ENCODE measurements at places on chromosomes 5 and 9.

DNA sequence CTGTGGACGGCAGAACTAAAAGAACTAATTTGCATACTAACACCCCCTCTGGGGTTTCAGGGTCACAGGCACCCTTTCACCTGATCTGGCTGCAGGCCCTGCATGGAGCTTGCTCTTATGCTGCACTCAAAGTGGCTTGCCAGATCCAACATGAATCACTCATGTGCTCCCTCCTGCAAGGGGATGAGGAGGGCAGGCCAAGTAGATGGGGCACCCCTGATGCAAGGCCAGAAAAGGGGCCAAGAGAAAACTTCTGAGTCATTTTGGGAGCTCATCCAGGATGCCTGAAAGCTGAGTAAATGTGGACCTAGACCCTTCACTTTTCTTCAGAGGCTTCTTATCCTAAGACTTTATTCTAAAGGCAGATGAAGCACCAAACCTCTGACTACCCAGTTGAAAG is 558.5 kb upstream of the PTGER4 start:
- no peaks in the 10 kb centered on the region for H3K36me3 ChIP-seq
- H3K27ac ChIP-seq = no peak overlapping the region
- no peak for DNase-seq

DNA sequence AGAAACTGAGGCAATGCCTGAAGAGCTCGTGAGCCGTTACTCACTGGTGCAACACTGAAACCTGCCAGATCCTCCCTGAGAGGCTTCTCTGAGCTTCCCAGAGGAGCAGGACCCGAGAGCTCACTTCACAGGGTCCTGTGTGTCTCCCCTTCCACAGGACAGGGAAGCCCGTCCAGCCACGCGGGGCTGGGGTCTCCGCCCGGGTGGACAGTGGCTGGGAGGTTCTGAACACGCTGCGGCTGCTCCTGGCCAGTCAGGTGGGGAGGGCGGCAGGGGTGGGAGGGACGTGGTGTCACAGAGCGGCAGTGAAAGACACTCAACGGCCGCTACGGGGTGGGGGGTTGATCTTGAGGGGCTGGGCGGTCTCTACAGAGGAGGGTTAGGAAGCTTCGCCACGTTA is 290 bp upstream of the ZDHHC11 start:
- no peak overlapping the region for H3K27ac ChIP-seq
- H3K27me3 ChIP-seq = peaks cover 19% of the 10 kb centered on the region
- no peaks in the 10 kb centered on the region for H3K4me1 ChIP-seq
- DNase-seq = peak; percentile 64
- no peaks in the 10 kb centered on the region for H3K36me3 ChIP-seq

- H3K4me1 ChIP-seq = no peaks in the 10 kb centered on the region
- H3K36me3 ChIP-seq = no peaks in the 10 kb centered on the region
- H3K4me3 ChIP-seq = no peak overlapping the region
- H3K27ac ChIP-seq = no peak overlapping the region
- DNase-seq = no peak
Observed at GRCh38 chr9:119487118-119487827, 118.0 kb upstream of the BRINP1 start.

DNA sequence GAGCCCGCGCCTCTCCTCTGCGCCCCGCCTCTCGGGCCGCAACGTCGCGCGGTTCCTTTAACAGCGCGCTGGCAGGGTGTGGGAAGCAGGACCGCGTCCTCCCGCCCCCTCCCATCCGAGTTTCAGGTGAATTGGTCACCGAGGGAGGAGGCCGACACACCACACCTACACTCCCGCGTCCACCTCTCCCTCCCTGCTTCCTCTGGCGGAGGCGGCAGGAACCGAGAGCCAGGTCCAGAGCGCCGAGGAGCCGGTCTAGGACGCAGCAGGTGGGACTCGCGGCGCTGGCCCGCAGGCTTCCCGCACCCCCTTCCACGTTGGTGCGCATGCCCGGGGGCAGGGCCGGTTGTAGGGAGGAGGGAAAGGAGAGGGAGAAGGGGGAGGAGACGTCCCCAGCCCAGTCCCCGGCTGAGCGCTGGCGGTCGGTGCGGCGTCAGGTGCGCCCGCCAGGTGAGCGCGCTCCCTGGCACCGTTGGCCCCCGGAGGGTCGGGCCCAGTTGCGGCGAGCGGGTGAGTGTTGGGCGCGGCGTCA is at the start of gene OCLN:
Gene OCLN, plus strand, starts transcription at position 400 of the 532 bp plus-strand sequence. CDS start 11,455 bp downstream, outside the sequence.
- H3K27me3 ChIP-seq = peaks cover 12% of the 10 kb centered on the region
- H3K27ac ChIP-seq = peak within 1 kb of the TSS; percentile 90
- H3K4me3 ChIP-seq = peak within 1 kb of the TSS; percentile 78
- peak; percentile 92 for DNase-seq

DNA sequence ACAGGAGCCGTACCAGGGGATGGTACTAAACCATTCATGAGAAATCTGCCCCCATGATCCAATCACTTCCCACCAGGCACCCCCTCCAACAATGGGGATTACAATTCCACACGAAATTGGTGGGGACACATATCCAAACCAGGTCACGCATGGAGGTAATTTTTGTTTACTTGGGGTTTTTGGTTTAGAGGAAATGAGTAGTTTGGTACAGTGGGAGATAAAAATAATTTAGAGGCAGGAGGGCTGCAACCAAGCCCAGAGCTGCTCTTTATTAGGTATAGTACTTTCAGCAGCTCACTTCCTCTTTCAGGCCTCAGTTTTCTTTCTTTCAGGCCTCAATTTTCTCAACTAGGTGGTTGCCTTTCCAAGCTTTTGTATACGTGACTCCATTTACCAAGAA is 23.2 kb downstream of the PRUNE2 start:
- no peak for DNase-seq
- no peaks in the 10 kb centered on the region for H3K4me1 ChIP-seq
- H3K27ac ChIP-seq = no peak overlapping the region
- H3K36me3 ChIP-seq = no peaks in the 10 kb centered on the region
- no peak overlapping the region for H3K4me3 ChIP-seq
- H3K27me3 ChIP-seq = no peaks in the 10 kb centered on the region

DNA sequence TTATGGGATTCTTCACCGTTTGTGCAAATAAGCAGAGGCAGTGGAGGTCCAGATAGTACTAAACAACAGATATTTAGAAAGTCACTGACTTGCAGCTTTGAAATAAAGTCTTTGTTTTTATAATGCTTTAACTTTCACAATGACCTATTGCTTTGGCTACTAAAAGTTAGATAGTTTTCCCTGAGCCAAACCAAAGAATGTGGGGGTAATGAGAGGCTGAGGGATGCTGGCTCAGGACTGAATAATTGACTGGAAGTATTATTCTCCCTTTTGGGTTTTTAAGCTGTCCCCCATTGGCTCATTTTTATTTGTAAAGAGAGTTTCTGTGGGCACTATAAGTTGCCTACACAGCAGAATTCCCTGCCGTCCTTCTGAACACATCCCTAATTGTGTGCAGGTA is 99.2 kb upstream of the ACTBL2 start:
- no peaks in the 10 kb centered on the region for H3K4me1 ChIP-seq
- H3K4me3 ChIP-seq = no peak overlapping the region
- H3K27me3 ChIP-seq = no peaks in the 10 kb centered on the region
- no peak for DNase-seq
- H3K27ac ChIP-seq = no peak overlapping the region

GRCh38 chr5:72649449-72649848 is 142.2 kb upstream of the ZNF366 start:
- no peaks in the 10 kb centered on the region for H3K36me3 ChIP-seq
- no peaks in the 10 kb centered on the region for H3K4me1 ChIP-seq
- H3K27me3 ChIP-seq = no peaks in the 10 kb centered on the region
- DNase-seq = no peak

DNA sequence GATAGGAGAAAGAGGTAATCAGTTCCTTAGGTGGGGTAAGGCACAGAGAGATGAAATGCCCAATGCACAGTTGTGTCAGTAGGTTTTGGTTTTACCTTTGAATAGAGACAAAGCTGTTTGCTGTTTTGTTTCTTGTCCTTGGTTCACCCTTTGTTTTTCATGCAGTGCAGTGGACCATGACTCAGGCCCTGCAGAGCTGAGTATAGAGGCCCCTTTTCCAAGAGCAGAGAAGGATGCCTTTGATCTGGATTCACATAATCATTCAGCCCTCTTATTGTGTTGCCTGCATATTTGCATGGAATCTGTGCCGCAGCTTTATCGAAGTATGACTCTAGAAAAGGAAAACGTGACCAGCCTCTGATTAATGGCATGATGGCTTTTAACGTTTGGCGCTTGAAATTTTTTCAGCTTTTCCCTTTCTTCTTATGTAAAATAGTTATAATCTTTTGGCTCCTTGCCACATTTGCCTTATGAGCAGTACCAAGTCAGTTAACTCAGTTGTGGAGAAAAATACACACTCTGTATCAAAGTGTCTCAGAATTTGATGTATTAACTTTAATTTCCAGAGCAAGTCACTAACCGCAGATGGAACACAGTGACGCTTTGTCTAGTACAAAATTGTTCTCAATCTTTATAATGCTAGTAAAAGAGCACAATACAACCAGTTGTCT is 197.6 kb downstream of the KDM4C start:
- no peak for DNase-seq
- H3K27ac ChIP-seq = no peak overlapping the region
- H3K4me1 ChIP-seq = peaks cover 14% of the 10 kb centered on the region
- no peaks in the 10 kb centered on the region for H3K36me3 ChIP-seq

GRCh38 chr9:134156564-134157377 is 7.6 kb downstream of the RNU6ATAC start:
- H3K36me3 ChIP-seq = peaks cover 64% of the 10 kb centered on the region
- H3K4me1 ChIP-seq = no peaks in the 10 kb centered on the region
- no peak overlapping the region for H3K27ac ChIP-seq
- no peaks in the 10 kb centered on the region for H3K27me3 ChIP-seq
- no peak for DNase-seq
- H3K4me3 ChIP-seq = no peak overlapping the region

DNA sequence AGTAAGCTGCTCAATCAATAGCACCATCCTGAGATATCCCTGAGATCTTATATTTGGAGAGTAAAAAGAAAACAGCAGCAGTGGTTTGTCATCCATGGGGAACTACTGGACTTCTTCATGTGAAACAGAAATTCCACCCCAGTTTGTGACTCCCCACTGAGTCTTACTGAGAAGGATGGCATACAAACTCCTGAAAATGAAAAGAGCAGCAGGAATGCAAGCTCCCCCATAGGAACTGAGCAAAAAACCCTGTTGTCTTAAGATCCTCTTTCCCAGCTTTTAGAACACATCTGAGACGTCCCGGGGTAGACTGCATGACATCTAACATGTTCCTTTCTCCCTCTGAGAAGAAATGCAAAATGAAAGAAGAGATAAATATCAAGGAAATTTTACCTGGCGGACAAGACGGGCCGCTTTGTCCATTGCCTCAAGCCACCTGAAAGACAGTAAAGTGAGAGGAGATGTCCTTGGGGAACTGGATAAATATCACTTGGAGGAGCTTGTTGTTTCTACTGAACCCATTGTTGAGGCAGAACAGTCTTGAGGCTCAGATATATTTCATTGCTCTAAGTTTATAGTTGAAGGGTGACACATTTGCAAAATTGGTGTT is 117.1 kb downstream of the NUDT12 start:
- no peak for DNase-seq
- H3K27ac ChIP-seq = no peak overlapping the region
- no peak overlapping the region for H3K4me3 ChIP-seq
- H3K36me3 ChIP-seq = no peaks in the 10 kb centered on the region
- H3K4me1 ChIP-seq = no peaks in the 10 kb centered on the region

- H3K4me1 ChIP-seq = no peaks in the 10 kb centered on the region
- no peaks in the 10 kb centered on the region for H3K27me3 ChIP-seq
- DNase-seq = no peak
- H3K27ac ChIP-seq = no peak overlapping the region
- H3K36me3 ChIP-seq = no peaks in the 10 kb centered on the region
- no peak overlapping the region for H3K4me3 ChIP-seq
Observed at GRCh38 chr9:86546712-86547111, 192.5 kb upstream of the TUT7 start.

DNA sequence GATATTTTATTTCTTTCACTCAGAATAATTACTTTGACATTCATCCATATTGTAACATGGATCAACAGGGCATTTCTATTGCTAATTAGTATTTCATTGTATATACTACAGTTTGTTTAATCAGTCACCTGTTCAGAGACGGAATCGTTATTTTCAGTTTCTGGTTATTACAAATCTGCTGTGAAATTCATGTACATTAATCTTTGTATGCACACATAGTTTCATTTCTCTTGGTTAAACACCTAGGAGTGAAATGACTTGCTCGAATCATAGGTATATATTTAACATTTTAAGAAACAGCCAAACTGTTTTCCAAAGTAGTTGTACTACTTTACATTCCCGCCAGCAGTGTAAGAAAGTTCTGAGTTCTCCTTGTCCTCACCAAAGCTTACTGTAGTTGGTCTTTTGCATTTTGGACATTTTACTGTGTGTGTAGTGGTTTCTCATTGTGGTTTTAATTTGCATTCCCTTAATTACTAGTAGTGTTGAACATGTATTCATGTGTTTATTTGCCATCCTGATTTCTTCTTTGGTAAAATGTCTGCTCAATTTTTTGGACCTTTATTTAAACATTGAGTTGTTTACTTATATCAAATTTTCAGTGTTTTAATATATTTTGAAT is 198.2 kb downstream of the SAXO1 start:
- DNase-seq = no peak
- no peaks in the 10 kb centered on the region for H3K4me1 ChIP-seq
- no peaks in the 10 kb centered on the region for H3K27me3 ChIP-seq
- H3K36me3 ChIP-seq = no peaks in the 10 kb centered on the region
- H3K4me3 ChIP-seq = no peak overlapping the region
